K562 (cell line): ENCODE measurements at places on chromosomes 1 and 21.

DNA sequence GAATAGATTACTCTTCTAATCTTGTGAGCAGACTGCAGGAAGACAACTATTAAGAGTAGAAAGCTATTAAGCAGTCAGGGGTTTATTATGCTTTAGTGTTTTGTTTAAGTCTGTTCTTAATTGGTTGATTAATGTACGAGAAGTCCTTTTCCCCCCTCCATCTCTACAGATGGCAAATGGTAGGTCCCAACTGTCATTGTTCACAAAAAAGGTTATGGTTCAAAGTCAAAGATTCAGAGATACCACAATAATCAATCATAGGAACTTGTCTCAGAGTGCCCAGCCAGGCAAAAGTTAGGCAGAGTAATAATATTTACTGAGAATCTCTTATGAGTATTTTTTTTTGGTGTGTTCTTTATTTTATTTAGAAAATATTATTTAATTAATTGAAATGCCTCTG, 26.8 kb downstream of the NFIA start:
- no peak for DNase-seq
- no peak overlapping the region for H3K4me3 ChIP-seq
- H3K4me1 ChIP-seq = no peaks in the 10 kb centered on the region; the same call in none of the 2 replicates
- H3K27me3 ChIP-seq = no peaks in the 10 kb centered on the region
- peak overlapping the region; percentile 18; the same call in 1 of the 3 replicates for H3K27ac ChIP-seq

DNA sequence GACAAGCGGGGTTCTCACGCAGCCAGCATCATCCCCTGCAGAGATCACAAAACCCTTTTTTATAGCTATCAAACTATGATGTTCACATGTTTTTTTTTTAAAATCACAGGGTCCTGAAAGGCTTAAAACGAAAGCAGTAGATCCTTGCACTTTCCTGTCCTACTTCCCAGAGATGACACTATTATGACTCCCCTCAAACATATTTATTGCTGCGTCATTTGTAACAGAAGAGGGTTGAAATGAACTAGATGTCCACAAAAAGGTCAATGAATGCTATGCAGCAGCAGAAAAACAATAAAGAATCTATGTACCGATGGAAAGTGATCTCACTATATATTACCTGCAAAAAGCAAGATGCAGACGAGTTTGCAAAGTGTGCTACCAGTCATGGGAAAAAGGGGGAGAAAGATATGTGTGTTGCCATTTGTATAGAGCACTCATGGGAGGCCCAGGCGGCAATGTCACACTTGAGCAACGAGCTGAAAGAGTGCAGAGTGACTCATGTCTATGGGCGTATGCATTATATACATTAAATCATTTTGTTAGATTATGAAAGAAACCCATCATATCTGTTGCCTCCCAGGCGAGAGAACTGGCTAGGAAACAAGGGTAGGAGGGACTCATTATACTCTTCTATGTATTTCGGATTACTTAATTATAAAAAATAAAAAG, 68.9 kb upstream of the PARP1 start:
- H3K27me3 ChIP-seq = peaks cover 72% of the 10 kb centered on the region
- H3K27ac ChIP-seq = no peak overlapping the region
- no peaks in the 10 kb centered on the region for H3K4me1 ChIP-seq
- H3K4me3 ChIP-seq = no peak overlapping the region
- H3K36me3 ChIP-seq = no peaks in the 10 kb centered on the region

DNA sequence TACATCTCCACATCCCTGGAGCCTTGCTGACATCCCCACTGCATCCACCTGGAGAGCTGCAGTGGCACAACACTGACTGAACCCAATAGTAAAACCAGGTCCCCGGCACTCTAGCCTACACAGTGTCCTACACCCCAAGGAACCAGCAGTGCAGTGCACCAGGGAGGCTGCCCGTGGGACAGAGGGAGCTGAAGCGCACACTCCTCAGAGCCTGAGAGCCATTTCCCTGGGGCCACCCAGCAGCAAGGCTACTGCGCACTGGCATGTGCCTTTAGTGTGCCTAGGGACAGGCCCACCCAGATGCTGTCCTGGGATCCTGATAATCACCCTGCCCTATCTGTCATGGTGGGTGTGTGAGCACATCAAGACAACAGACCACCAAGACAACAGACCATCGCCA, 31.9 kb downstream of the NSL1 start:
- H3K27ac ChIP-seq = no peak overlapping the region
- H3K27me3 ChIP-seq = no peaks in the 10 kb centered on the region
- H3K36me3 ChIP-seq = peaks cover 28% of the 10 kb centered on the region; the same call in 2 of the 3 replicates
- H3K4me1 ChIP-seq = peaks cover 6% of the 10 kb centered on the region

DNA sequence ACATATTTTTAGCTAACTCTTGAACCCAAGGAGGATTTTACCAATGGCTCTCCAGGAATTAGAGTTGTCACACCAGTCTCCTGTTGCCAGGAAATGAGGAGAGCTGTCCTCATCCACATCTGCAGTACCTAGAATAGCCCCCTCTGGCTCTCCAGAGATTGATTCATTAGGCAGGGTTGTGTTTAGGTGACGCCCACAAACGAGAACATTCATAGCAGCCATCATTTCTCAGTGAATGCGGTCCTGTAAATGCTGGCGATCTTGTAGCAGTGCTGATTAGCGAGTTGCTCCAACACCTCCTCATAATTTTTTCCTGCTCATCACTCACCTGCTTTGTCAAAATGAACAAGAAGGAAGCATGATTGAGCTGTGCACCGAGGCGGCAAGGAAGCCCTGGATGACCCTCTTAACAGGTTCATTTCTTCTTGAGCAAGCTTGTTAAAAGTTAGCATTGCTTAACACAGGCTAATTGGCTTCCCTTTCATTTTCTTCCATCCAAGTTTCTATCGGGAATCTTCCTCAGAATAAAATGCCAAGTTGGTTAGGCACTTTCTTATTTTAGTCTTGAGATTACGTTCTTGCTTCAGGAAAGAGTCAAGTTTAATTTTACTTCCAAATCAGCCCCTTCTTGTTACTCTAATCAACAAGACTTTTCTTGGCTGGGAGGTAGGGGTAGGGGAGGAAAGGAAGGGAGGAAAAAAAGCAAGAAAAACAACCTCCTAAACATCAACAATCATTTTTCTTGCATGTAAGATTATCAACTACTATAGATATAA, 16.5 kb upstream of the KLHDC8A start:
- peaks cover 56% of the 10 kb centered on the region for H3K27me3 ChIP-seq
- H3K4me3 ChIP-seq = no peak overlapping the region
- H3K36me3 ChIP-seq = no peaks in the 10 kb centered on the region
- no peak for DNase-seq
- H3K27ac ChIP-seq = no peak overlapping the region

GRCh38 chr1:61121631-61122030, 39.3 kb downstream of the NFIA start:
- H3K4me3 ChIP-seq = no peak overlapping the region
- peaks cover 31% of the 10 kb centered on the region; the same call in 2 of the 3 replicates for H3K4me1 ChIP-seq
- no peak for DNase-seq
- H3K27me3 ChIP-seq = no peaks in the 10 kb centered on the region
- H3K27ac ChIP-seq = no peak overlapping the region; the same call in 1 of the 3 replicates
- no peaks in the 10 kb centered on the region for H3K36me3 ChIP-seq

- no peaks in the 10 kb centered on the region; the same call in 1 of the 3 replicates for H3K4me1 ChIP-seq
- peaks cover 50% of the 10 kb centered on the region for H3K27me3 ChIP-seq
- no peak for DNase-seq
- H3K36me3 ChIP-seq = no peaks in the 10 kb centered on the region
These were observed 50.0 kb upstream of the ZNF648 start for GRCh38 chr1:182111496-182111895.

GRCh38 chr1:1435106-1435903, at the start of gene VWA1:
Gene VWA1 (plus strand): TSS chr1:1435690. CDS start chr1:1435749, 59 bp downstream.
- H3K4me1 ChIP-seq = peaks cover 97% of the 10 kb centered on the region
- H3K36me3 ChIP-seq = no peaks in the 10 kb centered on the region
- no peaks in the 10 kb centered on the region for H3K27me3 ChIP-seq
- H3K27ac ChIP-seq = peak within 1 kb of the TSS; percentile 41; the same call in 2 of the 3 replicates

DNA sequence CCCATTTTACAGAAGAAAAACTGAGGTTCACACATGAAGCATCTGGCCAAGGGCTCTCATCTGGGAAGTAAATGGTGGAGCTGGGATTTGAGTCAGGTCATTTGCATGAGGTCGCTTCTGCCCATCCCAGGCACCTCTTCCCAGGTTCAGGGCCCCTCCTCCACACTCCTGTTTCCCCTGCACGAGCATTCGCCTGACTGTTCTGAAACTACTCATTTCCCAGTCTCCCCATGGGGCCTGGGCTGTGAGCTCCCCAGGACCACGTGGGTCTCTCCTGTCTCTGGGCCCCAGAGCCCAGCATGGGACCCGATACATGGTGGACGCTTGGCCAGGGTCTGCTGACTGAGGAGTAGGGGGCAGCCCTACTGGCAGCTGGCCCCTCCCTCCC, 360.8 kb downstream of the MATN1 start:
- no peaks in the 10 kb centered on the region for H3K27me3 ChIP-seq
- H3K4me3 ChIP-seq = no peak overlapping the region
- H3K36me3 ChIP-seq = no peaks in the 10 kb centered on the region
- no peaks in the 10 kb centered on the region for H3K4me1 ChIP-seq
- no peak overlapping the region for H3K27ac ChIP-seq
- DNase-seq = no peak

DNA sequence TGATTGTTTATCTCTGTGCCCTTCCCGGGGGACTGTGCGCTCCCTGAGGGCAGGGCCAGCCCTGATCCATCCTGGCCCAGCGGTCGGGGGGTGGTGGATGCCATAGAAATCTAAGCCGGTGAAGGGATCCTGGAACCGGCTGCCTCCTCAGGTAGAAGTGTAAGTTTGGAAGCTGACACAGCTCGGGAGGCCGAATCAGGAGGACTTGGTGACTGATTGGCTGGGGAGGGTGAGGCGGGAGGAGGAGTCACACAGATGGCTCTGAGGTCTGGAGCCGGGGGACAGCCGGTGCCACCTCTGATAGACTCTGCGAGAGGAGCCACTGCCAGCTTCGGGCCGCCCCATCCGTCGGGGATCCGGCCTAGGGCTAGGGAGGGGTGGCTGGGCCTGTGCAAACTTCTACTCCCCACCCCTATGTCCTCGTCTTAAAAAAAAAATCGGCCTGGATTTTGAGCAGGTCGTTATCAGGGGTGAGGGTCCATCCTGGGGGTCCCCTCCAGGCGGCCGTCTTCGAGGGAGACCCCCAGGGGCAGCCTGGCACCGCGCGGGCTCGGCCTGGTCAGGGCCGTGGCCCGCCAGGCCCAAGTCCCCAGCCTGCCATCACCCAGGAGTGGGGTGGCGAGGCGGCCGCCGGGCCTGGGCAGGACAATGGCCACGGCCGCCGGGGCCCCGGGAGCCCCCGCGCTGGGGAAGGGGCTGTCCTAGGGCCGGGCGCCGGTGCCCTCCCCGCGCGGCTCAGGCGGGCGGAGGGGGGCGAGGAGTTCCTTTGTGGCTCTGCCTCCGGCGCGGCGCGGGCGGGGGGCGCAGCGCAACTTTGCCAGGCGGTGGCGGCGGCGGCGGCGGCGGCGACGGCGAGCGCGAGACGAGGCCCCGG, 708 bp upstream of the ZNF362 start:
- H3K4me3 ChIP-seq = no peak overlapping the region
- H3K27ac ChIP-seq = no peak overlapping the region
- no peaks in the 10 kb centered on the region for H3K36me3 ChIP-seq
- peaks cover 11% of the 10 kb centered on the region; the same call in 1 of the 2 replicates for H3K4me1 ChIP-seq
- no peak for DNase-seq

- H3K27me3 ChIP-seq = peaks cover 6% of the 10 kb centered on the region; the same call in 1 of the 2 replicates
- no peaks in the 10 kb centered on the region for H3K36me3 ChIP-seq
- H3K4me1 ChIP-seq = no peaks in the 10 kb centered on the region
- DNase-seq = no peak
- no peak overlapping the region for H3K27ac ChIP-seq
These were observed 319.0 kb downstream of the HHAT start for GRCh38 chr1:210647406-210648333.

DNA sequence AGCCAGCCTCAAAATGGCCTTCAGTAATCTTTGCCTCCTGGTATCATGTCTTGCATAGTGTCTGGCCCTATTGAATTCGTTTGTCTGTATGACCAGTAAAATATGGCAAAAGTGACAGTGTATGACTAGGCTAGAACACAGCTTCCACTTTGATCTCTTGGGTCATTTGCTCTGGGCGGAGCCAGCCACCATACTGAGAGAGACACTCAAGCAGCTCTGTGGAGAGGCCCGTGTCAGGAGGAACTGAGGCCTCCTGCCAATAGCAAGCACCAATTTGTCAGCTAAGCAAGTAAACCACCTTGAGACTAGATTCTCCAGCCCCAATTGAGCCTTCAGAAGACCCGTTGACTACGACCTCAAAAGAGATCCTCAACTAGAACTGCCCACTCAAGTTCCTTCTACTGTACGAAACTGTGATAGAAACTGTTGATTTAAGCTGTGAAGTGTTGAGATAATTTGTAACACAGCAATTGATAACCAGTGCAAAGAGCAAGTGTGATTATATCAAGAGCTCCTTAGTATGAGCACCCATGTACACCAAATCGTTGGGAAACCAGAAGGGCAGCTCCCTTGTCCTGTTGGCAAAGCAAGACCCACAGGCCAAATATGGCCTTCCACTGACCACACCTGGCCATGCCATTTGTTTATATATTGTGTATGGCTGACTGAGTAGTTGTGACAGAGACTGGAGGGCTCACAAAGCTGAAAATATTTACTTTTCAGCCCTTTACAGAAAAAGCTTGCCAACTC, 52.7 kb upstream of the SERBP1 start:
- peaks cover 30% of the 10 kb centered on the region for H3K4me1 ChIP-seq
- no peaks in the 10 kb centered on the region for H3K36me3 ChIP-seq
- no peak for DNase-seq
- H3K4me3 ChIP-seq = no peak overlapping the region

DNA sequence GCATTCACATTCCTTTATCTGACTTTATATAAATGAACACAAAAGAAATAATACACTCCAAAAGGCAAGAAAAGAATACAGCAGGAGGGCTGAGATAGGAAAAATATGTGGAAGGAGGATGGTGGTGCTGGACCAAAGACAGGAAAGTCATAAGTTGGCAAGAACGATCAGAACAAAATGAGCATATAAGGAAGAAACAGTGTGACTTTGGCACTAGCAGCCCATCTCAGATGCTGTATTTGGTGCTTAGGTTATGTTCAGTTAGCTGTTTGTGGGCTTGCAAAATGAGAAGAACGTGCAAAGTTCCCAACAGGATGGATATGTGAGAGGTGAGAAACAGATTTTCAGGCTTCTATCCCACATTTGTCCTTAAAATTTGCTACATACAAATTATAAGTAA, 719.8 kb upstream of the ADGRL4 start:
- no peaks in the 10 kb centered on the region for H3K4me1 ChIP-seq
- no peak overlapping the region for H3K27ac ChIP-seq
- no peak overlapping the region for H3K4me3 ChIP-seq
- no peaks in the 10 kb centered on the region for H3K36me3 ChIP-seq

GRCh38 chr1:37040773-37041172, 6.5 kb upstream of the GRIK3 start:
- H3K36me3 ChIP-seq = no peaks in the 10 kb centered on the region
- H3K27ac ChIP-seq = no peak overlapping the region
- peaks cover 11% of the 10 kb centered on the region for H3K4me1 ChIP-seq
- H3K4me3 ChIP-seq = no peak overlapping the region
